ENCODE measurements at places on chromosomes 1 and 21.
A peak's percentile ranks its signal among the peaks of the same experiment; 100 is the strongest.

- DNase-seq, result peak; percentile 72
These were observed 366.3 kb upstream of the ESRRG start for GRCh38 chr1:217089361-217090014.

DNA sequence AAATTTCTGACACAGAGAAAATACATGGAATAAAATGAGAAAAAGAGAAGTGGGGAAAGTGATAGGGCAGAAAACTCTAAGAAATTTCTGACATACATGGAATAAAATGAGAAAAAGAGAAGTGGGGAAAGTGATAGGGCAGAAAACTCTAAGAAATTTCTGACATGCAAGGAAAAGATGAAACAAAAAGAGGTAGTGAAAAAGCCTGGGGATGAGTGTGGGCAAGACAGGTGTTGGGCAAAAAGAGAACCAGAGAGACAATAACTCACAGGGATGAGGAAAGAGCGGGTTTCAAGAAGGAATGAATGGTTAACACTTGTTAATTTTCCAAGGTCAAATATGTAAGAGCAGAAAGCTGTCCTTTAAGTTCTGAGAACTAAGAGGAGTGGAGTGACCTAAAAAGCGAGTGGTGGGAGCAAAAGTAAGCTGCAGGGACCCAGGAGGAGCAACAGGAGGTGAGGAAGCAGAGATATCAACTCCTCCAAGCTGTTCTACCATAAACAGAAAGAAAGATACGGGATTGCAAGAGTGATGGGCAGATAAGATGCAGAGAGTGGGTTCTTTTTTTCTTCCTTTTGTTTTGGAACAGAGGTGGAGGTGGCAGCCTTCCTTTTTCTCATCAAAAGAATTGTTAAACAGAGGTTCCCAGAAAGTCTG is 29.9 kb upstream of the EXO1 start:
- DNase-seq, result no peak

DNA sequence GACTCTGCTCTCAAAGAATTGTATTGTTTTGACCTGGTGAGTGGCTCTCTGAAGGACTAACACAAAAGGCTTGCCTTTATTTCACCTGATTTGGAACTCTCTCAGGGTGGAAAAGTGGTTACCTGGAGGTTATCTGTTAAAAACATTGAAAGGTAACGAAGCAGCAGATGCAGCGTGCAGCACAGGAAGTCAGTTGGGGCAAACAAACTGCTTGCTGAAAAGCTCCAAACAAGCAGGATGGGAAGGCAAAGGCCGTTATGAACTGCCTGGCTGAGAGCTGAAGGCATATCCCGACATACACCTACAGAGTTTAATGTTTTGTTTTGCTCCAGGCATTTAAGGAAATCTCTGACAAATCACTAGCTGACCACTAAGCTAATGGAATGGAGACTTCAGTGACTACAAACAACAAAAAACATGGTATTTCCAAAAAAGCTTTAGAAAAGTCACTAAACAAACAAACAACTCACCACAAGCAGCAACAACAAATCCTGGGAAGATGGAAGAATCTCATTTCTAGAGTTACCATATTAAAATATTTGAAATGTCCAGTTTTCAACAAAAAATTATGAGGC is 44.3 kb upstream of the BATF3 start:
- no peak for DNase-seq

DNA sequence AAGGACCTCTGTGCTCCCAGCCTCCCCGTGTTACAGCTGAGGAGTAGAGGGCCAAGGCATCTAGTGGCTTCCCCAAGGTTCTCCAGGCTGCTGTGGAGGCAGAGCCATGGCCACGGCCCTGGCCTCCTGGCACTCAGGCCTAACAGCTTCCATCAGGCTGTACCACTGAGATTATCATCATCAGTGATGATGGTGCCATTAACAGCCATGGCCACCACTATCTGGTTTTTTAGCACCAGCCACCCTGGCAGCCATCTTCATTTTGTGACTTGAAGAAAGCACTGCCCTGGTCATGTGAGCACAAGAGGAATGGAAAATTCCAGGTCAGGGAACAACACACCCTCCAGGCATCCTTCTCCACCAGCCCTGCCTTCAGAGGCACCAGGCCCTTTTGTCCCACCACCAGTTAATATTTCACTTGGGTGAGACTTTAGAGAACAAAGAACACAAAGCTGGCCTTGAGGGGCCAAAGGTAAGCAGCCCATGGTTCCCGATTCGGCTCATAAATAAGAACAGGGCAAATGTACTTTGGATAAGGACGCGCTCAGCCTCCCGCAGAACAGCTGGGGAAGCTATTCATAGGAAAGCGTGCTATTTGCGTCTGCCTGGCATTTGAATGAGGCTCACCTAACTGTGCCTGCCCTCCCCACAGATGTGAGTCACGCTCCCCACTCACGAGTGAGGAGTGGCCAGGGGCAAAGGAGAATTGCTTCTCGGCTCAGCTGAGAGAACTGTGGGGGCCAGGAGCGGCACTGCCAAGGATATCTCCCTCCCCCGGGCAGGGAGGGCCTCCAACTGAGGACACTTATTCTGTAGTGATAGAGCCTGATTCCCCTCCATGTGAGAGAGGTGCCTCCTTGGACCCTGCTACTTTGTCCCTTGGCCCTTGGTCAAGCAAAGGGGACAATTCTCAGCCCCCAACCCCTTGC is 95.6 kb downstream of the CD58 start:
- no peak for DNase-seq

DNA sequence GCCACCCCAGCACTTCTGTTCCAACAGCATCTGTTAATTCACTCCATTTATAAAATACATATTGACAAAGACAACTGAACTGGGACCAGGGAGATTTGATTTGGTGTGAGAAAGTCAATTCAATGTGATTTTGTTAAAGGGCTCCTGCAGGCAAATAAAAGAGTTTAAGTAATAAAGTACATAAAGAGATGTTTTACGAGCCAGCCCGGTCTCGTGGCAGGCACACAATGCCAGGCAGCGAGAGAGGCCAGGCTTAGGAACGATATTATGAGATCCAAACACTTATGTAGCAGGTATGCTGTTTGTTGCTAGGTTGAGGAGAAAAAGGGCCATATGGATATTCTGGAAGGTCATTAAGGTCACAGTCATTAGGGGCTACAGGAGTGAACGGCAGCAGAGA is 227.1 kb downstream of the KCTD3 start:
- DNase-seq, result no peak

DNA sequence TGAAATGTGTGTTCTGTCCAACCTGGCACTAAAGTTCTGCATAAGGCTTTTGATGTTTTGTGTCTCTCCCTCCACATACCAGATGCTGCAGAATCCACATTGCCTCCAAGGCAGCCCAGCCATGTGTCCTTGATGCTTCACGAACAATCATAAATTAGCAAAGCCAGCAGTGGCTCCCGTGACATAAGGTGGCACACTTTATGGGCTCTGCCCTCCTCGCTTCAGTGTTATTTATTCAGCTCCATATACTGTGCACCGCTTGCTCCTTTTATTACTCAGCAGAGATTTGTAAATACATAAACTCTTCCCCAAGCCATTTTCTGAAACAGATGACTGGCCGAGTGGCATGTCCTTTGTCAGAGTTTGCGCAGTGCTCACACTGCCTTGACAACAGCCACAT is 112.8 kb upstream of the SLC35F3 start:
- no peak for DNase-seq

DNA sequence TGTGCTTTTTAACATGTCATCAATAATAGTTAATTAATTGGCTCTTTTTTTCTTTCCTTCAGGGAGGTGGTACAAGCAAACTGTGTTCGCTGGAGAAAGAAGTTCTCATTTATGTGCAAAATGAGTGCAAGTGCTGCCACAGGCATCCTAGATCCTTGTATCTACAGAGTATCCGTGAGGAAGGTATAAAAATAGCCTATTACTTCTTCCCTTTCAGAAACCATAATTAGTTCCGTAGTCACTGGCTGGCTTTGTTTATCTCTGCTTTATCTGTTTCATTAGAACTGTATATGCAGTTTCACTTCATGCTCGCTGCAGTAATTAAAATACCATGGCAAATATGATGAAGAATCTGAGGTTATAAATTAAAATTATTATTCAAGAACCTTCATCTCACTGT is 40.6 kb downstream of the EEIG2 start:
- DNase-seq, result no peak

- no peak for DNase-seq
These were observed 22.6 kb downstream of the PDXK start for GRCh38 chr21:43741423-43742096.

- DNase-seq, result no peak
These were observed 27.4 kb downstream of the KCNJ15 start for GRCh38 chr21:38284216-38284615.

- DNase-seq, result peak; percentile 49
These were observed 30.5 kb upstream of the FGGY start for GRCh38 chr1:59266180-59266926.

GRCh38 chr21:42790520-42791065 is 88.7 kb downstream of the WDR4 start:
- DNase-seq, result no peak

GRCh38 chr21:28953247-28953646 is 39.4 kb downstream of the LTN1 start:
- DNase-seq, result no peak

- no peak for DNase-seq
These were observed 26.9 kb downstream of the RAD54L start for GRCh38 chr1:46274225-46275029.

- no peak for DNase-seq
These were observed 51.4 kb downstream of the MARK1 start for GRCh38 chr1:220579317-220579716.

GRCh38 chr1:53629101-53629691 is 109.8 kb downstream of the GLIS1 start:
- no peak for DNase-seq

GRCh38 chr1:229409616-229410369 is 24.1 kb downstream of the ACTA1 start:
- no peak for DNase-seq

- no peak for DNase-seq
These were observed 14.2 kb downstream of the ABCA4 start for GRCh38 chr1:94106716-94107115.

GRCh38 chr1:232476538-232476950 is 153.4 kb downstream of the SIPA1L2 start:
- no peak for DNase-seq

- no peak for DNase-seq
These were observed 2.1 kb downstream of the CDC7 start for GRCh38 chr1:91502672-91503184.

GRCh38 chr1:198888379-198888943 is 249.6 kb downstream of the PTPRC start:
- no peak for DNase-seq

GRCh38 chr1:32848354-32849063 is 22.2 kb downstream of the FNDC5 start:
- DNase-seq, result no peak

- DNase-seq, result no peak
These were observed 229.3 kb downstream of the USH2A start for GRCh38 chr1:216193839-216194443.

DNA sequence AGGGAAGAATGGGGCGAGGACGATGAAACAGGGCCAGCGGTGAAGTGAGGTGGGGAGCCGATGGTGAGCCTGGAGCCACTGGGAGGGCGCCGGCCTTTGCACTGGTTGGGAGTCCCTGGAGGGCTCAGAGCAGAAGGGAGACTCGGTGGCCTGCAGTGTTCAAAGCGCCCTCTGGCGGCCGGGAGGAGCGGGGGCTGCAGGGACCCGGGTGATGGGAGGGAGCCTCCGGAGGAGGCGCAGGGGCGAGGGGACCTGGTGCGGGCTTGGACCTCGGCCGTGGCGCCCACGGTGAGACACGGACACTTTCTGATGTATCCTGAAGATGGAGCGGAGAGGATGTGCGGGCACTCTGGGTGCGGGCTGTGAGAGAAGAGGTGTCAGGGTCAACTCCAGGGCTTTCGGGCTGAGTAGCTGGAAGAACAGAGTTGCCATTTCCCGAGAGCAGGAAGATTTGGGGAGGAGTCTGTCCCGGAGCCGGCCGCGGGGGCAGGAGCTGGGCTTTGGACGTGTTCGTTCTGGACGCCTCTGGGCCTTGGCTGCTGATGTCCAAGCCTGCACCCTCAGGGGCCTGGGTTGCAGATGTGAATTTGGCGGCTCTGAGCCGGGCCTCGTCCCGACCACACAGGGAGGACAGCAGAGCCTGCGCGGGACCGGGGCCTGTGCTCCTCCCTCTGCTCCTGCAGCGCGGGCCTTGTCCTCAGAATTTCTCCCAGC is 29.7 kb downstream of the HEYL start:
- DNase-seq, result no peak

- no peak for DNase-seq
These were observed 34.3 kb upstream of the TTC4 start for GRCh38 chr1:54681358-54681757.

GRCh38 chr1:234987415-234988154 is 141.1 kb downstream of the TOMM20 start:
- peak; percentile 43 for DNase-seq

GRCh38 chr1:204331847-204332487 is 27.8 kb downstream of the PLEKHA6 start:
- DNase-seq, result no peak

- no peak for DNase-seq
These were observed 5.9 kb downstream of the RNF186 start for GRCh38 chr1:19809044-19809750.

GRCh38 chr1:239283216-239283615 is 103.2 kb upstream of the CHRM3 start:
- DNase-seq, result no peak

DNA sequence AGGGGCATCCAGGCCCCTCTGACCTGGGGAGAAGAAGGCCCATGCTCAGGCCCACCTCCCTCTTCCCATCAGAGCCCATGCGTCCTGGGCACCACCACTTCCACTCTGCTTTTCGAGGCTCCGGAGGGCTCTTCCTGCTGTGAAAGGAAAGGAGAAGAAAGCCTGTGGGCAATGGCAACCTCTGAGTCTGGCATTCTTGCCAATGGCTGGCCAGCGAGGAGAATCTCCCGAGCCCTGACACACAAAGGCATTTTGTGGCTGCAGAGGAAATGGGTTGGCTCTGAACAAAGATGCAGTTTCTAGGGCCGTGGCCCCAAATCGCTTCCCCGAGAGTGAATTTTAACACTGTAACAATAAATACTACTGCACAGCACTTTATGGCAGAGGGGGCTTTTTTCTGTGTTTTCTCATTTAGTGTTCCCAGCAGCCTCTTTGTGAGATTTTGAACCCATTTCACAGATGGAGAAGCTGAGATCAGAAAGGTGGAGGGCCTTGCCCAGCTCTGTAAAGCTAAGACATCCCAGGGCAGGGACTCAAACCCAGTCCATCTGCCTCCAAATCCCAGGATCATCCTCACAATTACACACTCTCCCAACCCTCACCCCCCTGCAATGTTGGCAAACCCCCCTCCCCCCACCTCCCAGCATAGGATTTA is 35.7 kb upstream of the TMEM51 start:
- no peak for DNase-seq

DNA sequence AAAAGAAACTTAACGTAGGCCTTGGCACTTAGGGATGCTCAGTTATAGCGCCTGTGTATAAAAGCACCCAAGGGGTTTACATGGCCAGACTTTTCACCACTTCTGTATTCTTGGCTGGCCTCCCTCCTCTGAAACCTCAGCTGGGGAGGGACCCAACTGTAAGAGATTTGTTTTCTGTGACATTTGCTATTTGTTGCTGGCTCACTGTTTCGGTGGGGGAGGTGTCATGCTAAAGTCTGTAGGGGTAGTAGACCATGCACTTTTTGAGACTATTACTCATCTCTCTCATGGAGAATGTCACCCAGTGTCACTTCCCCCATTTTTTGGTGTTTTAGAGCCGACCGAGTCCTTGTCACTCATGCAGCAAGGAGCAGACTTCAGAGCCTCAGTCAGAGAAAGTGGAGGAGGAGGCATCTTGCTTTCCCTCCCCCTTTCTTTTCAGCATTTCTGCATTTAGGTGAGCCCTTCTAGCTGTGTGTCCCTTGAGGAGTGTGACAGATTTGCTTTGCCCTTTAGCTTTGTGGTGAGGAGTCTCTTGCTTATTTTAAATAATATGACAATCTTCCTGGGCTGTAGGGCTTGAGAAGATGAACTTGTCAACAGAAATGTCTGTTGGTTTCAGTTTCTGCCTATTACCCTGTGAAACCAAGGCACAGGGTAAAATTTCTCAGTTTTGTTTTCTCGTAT is 160.1 kb downstream of the FASLG start:
- peak; percentile 37 for DNase-seq
